ENCODE measurements at places on chromosomes 2 and 18.

DNA sequence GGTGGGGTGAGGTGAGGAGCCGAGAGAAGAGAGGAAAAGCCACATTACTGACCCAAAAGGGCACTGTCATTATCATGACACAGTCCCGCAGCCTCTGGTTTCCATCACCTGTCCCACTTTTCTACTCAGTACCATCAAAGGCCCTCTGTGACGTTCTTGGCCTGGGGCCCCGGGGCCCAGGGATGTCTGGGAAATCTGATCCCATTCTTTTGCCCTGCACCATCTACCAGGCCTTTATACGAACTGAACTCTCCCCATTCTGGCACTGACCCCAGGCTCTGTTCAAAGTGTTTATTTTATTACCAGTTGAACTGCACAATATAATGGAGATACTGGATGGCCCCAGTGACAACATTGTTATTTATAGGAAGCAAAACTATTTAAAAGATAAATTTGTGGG is 89.1 kb downstream of the COL6A3 start:
- no peak for DNase-seq

DNA sequence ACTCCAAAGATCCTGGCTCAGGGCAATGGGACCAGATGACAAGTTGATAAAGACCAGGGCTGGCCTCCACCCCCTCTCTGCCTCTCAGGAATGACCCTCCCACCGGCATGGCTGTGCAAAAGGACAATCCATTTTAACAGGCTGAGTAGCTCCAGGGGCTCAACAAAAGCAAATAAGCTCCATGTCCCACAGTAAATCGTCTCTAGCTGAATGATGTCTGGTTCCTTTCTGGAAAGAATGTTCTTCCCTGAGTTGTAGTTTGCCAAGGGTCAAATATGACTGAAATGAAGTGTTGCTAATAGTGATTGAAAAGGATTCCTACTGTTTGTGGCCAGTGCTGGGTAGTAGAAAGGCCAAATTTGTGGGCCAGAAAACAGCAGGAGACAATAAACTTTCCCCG is 434.4 kb upstream of the ETAA1 start:
- no peak for DNase-seq

- DNase-seq: no peak
These were observed 76.3 kb downstream of the COLEC12 start for GRCh38 chr18:424071-424661.

GRCh38 chr2:18319987-18320386 is 240.5 kb downstream of the RDH14 start:
- DNase-seq: no peak

DNA sequence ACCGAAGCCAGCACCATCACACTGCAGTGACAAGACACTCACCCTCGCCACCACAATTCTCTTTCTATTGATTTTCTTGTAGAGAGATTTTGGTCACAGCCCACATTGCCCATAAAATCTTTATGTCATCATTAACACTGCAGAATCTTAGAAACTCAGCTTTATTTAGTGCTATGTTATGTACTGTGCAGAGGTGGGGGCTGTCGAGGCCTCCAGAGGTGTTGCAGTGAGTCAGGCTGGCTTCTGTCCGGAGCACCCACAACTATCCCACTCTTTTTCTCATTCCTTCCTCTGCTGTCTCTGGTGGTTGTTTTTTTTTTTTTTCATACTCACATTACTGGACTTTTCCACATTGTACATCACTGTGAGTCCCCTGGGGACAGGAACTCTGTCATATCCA is 677.4 kb upstream of the HS6ST1 start:
- DNase-seq: no peak
